Retinal pigment epithelial cell (primary cell): ENCODE measurements at places on chromosomes 12 and 14.

- DNase-seq = no peak
Measured at GRCh38 chr12:117467588-117467987, 106.2 kb upstream of the NOS1 start.

DNA sequence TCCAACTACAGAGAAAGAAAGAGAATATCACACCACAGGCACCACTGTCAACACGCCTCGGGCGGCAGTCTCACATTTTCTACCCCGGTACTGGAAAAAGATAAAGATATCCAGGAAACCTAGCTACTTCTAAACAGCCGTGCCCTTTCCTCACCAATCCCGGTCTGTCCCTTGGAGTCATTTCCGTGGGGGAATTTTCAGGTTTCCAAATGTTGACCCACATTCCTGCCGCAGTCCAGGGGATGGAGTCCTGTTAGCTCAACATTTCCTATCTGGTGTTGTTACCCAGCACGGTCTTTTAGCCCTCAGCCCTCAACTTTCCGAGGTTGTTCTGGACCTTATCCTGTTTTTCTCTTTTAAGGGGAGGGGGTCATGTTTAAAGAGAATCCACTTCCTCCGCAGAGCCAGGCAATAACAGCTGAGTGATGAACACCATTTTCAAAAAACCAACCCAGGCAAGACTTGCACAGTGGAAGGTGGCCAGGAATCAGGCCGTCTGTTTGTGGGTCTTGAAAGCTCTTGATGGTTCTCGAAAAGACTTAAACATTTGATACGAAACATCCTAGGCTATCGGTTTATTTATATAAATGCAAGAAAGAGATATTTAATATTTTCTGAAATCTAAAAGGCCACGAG is 4.6 kb downstream of the SSH1 start:
- no peak for DNase-seq

DNA sequence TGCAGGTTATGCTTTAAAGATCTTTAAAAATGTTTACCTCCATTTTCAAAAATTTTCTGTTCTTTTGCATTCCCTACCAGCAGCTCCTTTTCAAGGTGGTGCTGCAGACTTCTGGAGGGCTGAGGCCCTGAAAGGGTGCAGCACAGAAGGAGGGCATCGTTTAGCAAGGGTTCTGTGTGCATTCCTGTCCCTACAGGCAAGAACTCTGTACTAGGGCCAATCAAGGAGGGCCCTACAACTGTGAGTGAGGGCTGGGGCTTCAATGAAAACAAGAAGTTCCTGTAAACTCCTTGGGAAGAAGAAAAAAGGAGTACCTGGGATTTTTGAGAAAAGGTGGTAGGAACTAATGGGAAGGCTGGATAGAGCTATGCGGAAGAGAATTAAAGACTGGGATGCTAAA is 50.7 kb upstream of the CSRP2 start:
- DNase-seq = no peak

DNA sequence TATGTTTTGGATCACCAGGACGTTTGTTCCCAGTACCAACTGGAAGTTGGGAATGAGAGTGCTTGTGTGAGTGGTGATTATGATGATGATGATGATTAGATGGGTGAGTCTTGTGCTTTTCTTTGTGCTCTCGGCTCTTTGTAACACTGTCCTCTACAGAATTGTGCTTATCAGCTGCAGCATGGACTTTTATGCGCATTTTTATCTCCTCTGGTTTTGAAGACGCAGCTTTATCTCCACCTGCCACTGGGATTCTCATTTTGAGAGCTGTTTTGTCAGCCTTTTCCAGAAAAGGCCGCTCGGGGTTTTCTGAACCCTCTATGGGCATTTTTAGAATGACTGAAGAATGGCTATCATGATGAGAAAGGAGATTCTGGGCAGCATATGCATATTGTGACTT is 11.5 kb upstream of the KANSL2 start:
- DNase-seq = no peak

DNA sequence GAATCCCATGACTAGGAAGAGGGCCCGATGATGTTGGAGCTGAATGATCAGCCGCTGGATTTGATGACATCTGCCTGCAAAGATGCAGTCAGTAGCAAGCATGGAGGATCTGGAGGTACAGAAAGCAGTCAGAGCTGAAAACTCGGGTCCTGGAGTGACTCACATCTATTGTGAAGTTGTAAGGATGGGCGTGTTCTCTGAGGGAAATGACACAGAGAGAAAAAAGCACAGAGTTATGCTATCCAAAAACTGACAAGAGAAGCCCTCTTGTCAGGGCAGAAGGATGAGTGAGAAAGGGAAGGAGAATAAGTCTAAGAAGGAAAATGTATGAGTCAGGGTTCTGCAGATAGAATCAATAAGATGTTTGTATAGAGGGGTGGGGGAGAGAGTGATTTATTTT is 380.4 kb upstream of the CCDC196 start:
- no peak for DNase-seq

GRCh38 chr12:130026608-130027176 is 122.9 kb upstream of the TMEM132D start:
- no peak for DNase-seq

- no peak for DNase-seq
Measured at GRCh38 chr12:65121956-65122469, 908 bp upstream of the WIF1 start.

GRCh38 chr12:112283546-112283945 is 98.7 kb downstream of the HECTD4 start:
- no peak for DNase-seq

GRCh38 chr14:81414123-81414522 is 14.0 kb upstream of the STON2 start:
- DNase-seq = no peak

- no peak for DNase-seq
Measured at GRCh38 chr12:27236498-27236897, 7.6 kb upstream of the STK38L start.

DNA sequence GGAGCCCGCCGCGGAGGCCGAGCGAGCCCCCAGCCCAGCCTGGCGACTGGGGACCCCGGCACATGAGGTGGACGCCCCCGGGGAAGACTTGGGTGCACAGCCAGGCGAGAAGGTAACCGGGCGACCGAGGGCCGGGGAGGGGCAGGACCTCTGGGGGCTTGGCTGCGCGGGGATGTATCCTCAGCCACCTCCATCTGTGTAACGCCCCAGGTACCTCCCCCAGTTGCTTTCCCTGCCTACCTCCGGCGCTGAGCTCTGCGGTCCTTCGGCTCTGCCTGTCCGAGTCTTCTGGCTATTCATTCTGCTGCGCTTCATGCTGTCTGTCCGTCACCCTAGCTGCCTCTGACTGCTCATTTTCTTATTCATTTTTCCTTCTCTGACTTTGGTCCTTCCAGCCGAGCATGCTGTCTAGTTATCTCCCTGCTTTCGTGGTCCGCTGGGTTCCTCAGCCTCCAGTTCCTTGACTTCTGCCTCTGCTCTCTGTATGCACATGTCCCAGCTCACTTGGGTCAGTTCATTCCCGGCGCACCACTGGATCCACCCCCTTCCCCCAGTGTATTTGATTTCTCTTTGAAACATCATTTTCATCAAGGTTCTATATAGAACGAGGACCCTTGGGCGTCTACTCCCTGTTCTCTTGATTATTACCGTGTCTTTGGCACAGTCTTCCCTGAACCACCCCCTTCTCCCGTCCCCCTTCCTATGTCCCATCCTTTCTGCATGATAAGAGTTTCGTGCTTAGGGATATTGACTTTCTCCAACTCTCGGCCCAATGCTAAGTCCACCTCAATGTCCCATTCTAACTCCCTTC is 612 bp downstream of the PHC1 start:
- no peak for DNase-seq

- DNase-seq = no peak
Measured at GRCh38 chr14:101557811-101558738, 3.2 kb upstream of the DIO3 start.

DNA sequence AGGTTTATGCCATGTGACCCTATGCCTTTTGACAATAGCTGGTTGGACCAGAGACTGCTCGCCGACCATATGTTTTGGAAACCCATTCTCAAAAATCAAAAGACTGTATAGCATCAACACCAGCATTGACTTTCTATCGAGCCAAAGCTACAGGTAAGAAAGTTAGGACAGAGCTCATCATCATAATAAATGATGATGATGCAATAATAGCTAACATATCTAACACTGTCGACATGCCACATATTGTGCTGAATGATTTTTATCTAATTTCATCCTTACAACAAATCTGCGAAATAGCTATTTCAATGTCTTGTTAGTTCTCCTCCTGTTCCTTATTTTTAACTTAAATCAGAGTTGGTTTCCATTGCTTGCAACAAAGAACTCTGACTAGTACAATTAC is 102.9 kb downstream of the EGLN3 start:
- no peak for DNase-seq

- DNase-seq = no peak
Measured at GRCh38 chr12:93191956-93192355, 185.8 kb upstream of the NUDT4 start.

DNA sequence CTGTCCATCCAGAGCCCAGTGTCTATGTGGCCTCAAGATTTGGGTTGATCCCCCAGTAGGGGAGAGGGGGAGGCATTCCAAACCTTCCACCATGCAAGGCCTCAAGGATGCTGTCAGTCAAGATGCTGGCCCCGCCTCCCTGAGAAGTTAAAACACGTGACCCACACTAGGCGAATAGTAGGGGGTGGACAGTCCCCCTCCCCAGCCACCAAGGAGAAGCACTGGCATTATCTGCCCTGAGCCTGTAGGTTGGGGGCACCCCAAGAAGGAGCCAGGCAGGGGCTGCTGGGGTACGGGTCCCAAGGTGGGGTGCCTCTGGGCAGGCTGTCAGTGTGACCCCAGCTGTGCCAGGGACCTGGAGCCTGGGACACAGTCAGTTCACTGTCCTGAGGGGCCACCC is 2.3 kb downstream of the SLC25A29 start:
- DNase-seq = no peak

DNA sequence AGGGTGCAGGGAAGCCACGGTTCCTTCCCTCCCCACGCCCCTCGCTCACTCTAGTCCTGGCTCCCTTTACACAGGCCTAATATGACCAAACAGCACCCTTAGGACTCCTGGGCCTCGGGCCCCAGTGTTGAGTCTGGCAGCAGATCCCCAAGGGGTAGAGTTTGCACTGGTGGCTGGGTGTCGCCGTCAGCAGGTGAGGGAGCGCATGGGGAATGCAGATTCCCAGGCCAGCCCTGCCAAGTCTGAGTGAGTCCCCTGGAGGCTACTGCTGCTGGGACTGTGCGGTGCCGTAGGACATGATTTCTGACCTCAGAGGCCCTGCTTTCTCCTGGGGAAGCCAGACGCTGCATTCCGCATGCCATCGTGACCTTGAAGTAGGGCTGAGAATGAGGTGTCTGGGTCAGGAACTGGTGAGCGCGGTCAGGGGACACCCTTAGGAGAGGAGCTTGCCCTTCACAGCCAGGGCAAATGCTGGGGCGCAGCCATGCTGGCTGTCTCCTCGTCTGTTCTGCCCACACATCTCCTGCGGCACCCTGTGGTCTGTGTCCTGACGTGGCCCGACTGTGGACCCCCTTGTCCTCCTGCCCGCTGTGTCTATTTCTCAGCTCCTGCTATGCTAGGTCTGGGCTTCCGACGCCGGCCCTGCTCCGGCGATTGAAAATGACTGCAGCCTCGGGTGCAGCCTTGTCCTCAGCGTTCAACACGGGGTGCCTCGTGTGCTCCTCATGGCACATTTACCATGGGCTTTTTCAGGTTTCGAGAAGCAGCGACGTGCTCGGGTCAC is 37.6 kb upstream of the PRMT8 start:
- no peak for DNase-seq

GRCh38 chr14:46008348-46008747 is 643.2 kb downstream of the RPL10L start:
- DNase-seq = no peak
